ENCODE measurements at places on chromosomes 11 and 22. TPM values are rescaled to one million over a fixed set of nuclear protein-coding genes. Genes with fewer than 3 reads are reported as not detected.
A peak's percentile ranks its signal among the peaks of the same experiment; 100 is the strongest.

The SIK2 gene
- total RNA-seq: 15.0 TPM

The EXPH5 gene
- 7.9 TPM for total RNA-seq

The HSPB2 gene
- not detected for total RNA-seq

The MIOX gene
- 0.91 TPM for total RNA-seq

The OR52E8 gene
- total RNA-seq: not detected

The OR5D18 gene
- not detected for total RNA-seq

The OMP gene
- 0.67 TPM for total RNA-seq

The OR56A1 gene
- not detected for total RNA-seq

The RAG1 gene
- 3.2 TPM for total RNA-seq

GRCh38 chr11:120985718-120986569 lies 38.0 kb upstream of the TBCEL start:
- peaks cover 5% of the 10 kb centered on the region for H3K4me1 ChIP-seq
- no peak overlapping the region for H3K27ac ChIP-seq
- DNase-seq: peak; percentile 31
- H3K27me3 ChIP-seq: peaks cover 14% of the 10 kb centered on the region
- H3K36me3 ChIP-seq: no peaks in the 10 kb centered on the region

DNA sequence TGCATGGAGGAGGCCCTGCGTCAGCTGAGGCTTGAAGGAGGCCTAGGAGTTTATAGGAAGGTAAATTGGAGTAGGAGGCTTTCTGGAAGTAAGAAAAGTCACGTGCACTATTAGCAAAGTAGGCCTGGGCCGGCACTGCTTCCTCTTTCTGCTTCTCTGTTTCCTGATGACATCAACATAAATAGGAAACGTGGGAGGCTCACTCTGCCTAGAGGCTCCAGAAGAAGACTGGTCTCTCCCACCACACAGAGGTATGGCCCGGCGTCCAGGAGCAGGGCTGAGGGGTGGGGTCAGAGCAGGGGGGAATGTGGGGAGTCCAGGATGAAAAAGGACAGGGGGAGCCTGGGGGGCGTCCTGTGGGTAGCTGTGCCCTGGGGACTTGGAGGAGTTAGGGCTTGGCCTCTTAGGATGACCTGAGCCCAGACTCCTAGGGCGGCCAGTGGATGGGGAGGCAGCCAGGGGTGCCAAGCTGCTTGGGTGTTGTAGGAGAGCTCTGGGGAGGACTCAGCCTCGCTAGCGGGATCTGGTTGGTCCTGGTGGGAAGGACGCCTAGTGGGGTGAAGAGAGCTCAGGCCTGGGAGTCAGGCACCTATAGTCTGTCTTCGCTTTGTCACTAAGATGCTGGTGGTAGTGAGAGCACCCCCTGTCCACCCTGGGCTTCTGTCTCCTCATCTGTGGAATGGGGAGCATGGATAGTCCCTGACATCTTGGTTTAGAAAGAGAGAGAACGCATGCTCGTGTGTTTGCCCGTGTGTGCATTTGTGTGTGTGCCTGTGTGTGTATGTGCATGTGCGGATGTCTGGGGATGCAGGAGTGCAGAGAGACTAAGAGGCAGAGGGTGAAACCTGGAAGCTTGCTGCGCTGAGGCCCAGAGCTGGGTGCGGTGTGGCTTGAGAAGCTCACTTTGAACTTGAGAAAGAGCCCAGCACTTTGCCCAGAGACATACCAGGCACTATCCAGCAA lies at the start of gene CSF2RB:
Gene CSF2RB, plus strand, starts transcription at position 202 of the 963 bp plus-strand sequence. CDS start 8,580 bp downstream, outside the sequence.
- no peak within 1 kb of the TSS for H3K27ac ChIP-seq
- H3K27me3 ChIP-seq: peaks cover 23% of the 10 kb centered on the region
- no peak for DNase-seq

GRCh38 chr11:106014620-106015019 lies 7.4 kb downstream of the MSANTD4 start:
- DNase-seq: no peak
- H3K36me3 ChIP-seq: peaks cover 10% of the 10 kb centered on the region
- no peak overlapping the region for H3K27ac ChIP-seq
- H3K4me1 ChIP-seq: peaks cover 19% of the 10 kb centered on the region
- H3K27me3 ChIP-seq: no peaks in the 10 kb centered on the region

- H3K4me1 ChIP-seq: no peaks in the 10 kb centered on the region
- no peak overlapping the region for H3K27ac ChIP-seq
- DNase-seq: no peak
- H3K4me3 ChIP-seq: no peak overlapping the region
- H3K36me3 ChIP-seq: no peaks in the 10 kb centered on the region
Observed at GRCh38 chr11:63557570-63557969, 5.6 kb downstream of the PLAAT2 start.

- no peak for DNase-seq
- no peak overlapping the region for H3K27ac ChIP-seq
- H3K27me3 ChIP-seq: peaks cover 2% of the 10 kb centered on the region
Observed at GRCh38 chr11:66550887-66551286, 4.2 kb downstream of the ACTN3 start.

GRCh38 chr22:29359469-29359868 lies 28.9 kb downstream of the AP1B1 start:
- peaks cover 14% of the 10 kb centered on the region for H3K36me3 ChIP-seq
- H3K4me3 ChIP-seq: no peak overlapping the region
- peak; percentile 32 for DNase-seq
- no peak overlapping the region for H3K27ac ChIP-seq
- no peaks in the 10 kb centered on the region for H3K4me1 ChIP-seq
- H3K27me3 ChIP-seq: no peaks in the 10 kb centered on the region

GRCh38 chr11:69992943-69993694 lies 85.0 kb upstream of the ANO1 start:
- peaks cover 11% of the 10 kb centered on the region for H3K27me3 ChIP-seq
- no peaks in the 10 kb centered on the region for H3K36me3 ChIP-seq
- no peak for DNase-seq
- no peaks in the 10 kb centered on the region for H3K4me1 ChIP-seq

DNA sequence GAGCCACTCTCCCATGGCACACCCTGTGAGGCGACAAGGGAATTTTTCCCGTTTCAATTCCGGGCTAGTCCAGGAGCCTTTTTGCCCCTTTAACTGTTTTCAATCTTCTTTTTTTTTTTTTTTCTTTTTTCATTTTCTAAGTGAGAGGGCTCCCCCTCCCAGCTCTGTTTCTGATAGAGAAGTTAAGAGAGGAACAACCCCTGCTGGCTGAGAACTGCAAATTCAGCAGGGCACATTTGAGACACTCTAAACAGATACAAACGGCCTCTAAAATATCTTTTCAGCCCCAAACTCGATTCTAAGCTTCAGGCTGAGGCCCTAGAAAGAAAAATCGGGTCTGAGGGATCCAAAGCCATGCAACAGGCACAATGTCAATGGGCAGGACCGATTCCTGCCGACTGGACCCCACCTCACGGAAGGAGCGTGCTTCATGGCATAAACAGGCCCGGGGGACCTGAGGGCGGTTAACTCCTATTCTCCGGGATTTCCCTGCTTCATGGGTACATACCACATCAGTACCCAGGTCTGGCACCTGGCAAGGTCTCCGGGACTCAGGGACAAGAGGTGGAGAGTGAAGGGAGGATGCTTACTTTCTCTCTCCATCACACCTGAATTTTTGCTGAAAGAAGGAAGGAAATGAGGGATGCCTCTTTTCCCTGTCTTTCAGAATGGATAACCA lies 627.5 kb downstream of the BUD13 start:
- no peaks in the 10 kb centered on the region for H3K4me1 ChIP-seq
- H3K36me3 ChIP-seq: no peaks in the 10 kb centered on the region
- H3K27ac ChIP-seq: no peak overlapping the region
- H3K4me3 ChIP-seq: no peak overlapping the region

GRCh38 chr11:102157219-102157618 lies 47.0 kb downstream of the YAP1 start:
- H3K4me3 ChIP-seq: no peak overlapping the region
- H3K4me1 ChIP-seq: peaks cover 14% of the 10 kb centered on the region
- no peaks in the 10 kb centered on the region for H3K36me3 ChIP-seq

- peaks cover 21% of the 10 kb centered on the region for H3K36me3 ChIP-seq
- peaks cover 5% of the 10 kb centered on the region for H3K4me1 ChIP-seq
- H3K4me3 ChIP-seq: no peak overlapping the region
- no peak overlapping the region for H3K27ac ChIP-seq
- no peak for DNase-seq
- H3K27me3 ChIP-seq: no peaks in the 10 kb centered on the region
Observed at GRCh38 chr11:112037527-112037926, 12.3 kb downstream of the DLAT start.

- no peak overlapping the region for H3K27ac ChIP-seq
- no peak for DNase-seq
- H3K4me1 ChIP-seq: peaks cover 9% of the 10 kb centered on the region
- H3K36me3 ChIP-seq: peaks cover 10% of the 10 kb centered on the region
- no peaks in the 10 kb centered on the region for H3K27me3 ChIP-seq
- H3K4me3 ChIP-seq: no peak overlapping the region
Observed at GRCh38 chr22:43996170-43996980, 27.7 kb upstream of the PARVB start.

GRCh38 chr11:46352063-46352841 lies 5.0 kb downstream of the DGKZ start:
- H3K27ac ChIP-seq: no peak overlapping the region
- H3K36me3 ChIP-seq: no peaks in the 10 kb centered on the region
- no peak for DNase-seq
- no peaks in the 10 kb centered on the region for H3K27me3 ChIP-seq
- H3K4me3 ChIP-seq: no peak overlapping the region

GRCh38 chr11:12258451-12258850 lies 118.9 kb upstream of the PARVA start:
- peak; percentile 51 for DNase-seq
- H3K27me3 ChIP-seq: no peaks in the 10 kb centered on the region
- H3K4me1 ChIP-seq: peaks cover 18% of the 10 kb centered on the region
- H3K27ac ChIP-seq: peak overlapping the region; percentile 26

DNA sequence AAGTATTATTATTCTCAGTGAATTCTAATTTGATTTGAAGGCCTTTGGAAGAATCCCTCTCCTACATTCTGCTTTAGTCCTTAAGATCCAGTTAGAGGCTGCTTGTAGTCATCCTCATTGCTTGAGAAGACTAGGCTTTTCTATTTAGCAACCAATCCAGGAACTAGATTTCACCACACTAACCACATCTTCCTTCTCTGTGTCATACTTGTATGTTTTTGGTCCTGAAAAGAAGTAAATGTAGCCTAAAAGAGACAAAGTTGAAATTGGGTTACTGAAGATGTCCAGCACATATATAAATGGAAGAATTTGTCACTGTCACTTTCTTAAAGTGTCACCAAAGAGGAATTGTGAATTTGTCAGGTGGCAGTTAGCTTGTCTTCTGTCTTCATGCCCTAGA lies 46.6 kb upstream of the MMP7 start:
- no peaks in the 10 kb centered on the region for H3K27me3 ChIP-seq
- H3K27ac ChIP-seq: no peak overlapping the region
- H3K36me3 ChIP-seq: no peaks in the 10 kb centered on the region
- H3K4me1 ChIP-seq: peaks cover 3% of the 10 kb centered on the region
- no peak overlapping the region for H3K4me3 ChIP-seq

DNA sequence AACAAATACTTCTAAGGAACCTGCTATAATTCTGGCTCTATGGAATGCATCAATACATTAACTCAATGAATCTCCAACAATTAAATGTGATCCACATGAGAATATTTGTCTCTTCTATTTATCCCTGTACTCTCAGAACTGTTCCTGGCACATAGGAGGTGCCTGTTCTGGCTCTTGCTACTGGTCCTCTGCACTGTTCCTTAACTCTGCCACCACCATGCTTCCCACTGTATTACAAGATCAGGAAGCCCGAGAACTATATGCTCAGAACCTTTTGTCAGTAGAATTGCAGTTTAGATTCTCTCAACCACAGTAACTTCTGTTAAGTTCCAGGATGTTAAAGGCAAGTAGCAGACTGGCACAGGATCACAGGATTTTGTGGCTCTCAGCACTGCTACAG lies 376.3 kb upstream of the CCDC90B start:
- peaks cover 17% of the 10 kb centered on the region for H3K4me1 ChIP-seq
- H3K27ac ChIP-seq: no peak overlapping the region
- no peaks in the 10 kb centered on the region for H3K27me3 ChIP-seq
- no peak overlapping the region for H3K4me3 ChIP-seq

DNA sequence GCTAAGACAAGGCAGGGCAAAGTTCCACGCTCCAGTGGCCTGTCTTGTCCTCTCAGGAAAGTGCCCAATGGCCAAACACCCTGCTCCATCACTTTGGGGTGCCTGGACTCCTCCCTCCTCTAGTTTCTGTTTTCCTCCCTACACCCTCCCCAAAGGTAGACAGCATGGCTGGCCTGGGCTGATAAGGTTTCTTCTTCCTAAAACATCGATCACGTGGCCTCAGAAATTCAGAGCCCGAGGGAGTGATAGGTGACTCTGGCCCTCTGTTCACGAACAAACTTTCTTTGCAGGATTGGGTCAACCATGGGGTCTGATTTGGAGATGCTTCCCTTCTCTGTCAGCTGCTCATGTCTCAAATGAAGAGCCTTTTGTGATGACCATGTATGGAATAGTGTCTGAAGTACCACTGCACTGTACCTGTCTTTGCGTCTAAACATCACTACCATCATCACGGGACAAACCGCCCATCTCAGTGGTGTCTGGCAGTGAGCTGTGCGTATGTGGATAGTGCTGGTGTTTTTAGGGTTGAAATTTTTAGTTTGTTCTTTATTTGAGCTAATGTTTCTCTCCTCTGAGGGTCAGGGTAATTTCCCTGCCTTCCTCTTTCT lies 6.1 kb downstream of the MICAL2 start:
- H3K36me3 ChIP-seq: peaks cover 56% of the 10 kb centered on the region
- no peak overlapping the region for H3K4me3 ChIP-seq
- peak overlapping the region; percentile 1 for H3K27ac ChIP-seq
- no peaks in the 10 kb centered on the region for H3K27me3 ChIP-seq
- peaks cover 79% of the 10 kb centered on the region for H3K4me1 ChIP-seq
- DNase-seq: no peak

DNA sequence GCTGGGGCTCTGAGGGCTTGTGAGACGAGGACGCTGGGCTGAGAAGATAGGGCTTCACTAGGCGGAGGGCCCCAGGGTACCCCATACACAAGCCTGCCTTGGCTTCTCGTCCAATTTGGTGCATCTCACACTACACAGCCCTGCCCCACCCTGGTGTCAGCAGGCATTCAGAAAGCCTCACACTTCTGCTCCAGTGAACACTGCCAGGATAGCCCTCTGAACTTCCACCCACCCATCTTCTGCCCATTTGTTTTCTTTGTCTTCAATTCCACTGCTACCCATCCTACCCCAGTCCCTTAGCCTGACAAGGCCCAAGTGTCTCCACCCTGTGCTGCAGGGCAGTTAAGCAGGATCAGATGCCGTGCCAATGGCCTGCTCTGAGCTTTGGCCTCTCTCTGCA lies 1.9 kb upstream of the BUD13 start:
- peaks cover 36% of the 10 kb centered on the region for H3K36me3 ChIP-seq
- H3K27me3 ChIP-seq: no peaks in the 10 kb centered on the region
- H3K27ac ChIP-seq: no peak overlapping the region
- no peak for DNase-seq
- H3K4me3 ChIP-seq: no peak overlapping the region
- peaks cover 8% of the 10 kb centered on the region for H3K4me1 ChIP-seq

DNA sequence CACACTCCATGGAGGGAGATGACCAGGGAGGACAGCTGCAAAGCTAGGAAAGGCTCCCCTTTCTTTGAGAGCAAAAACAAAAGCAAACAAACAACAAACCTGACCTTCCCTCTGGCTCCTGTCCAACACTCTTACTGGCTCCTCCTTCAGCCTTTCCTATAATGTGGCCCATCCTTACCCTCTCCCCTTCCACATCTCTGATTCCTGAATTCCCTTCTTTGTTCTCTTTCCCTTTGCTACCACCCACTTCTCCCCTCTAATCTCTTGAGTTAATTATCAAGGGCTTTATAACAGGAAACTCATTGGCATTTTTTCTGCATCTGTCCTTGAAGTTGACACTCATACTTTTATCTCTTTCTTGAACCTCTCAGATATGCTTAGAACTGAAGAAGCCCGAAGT lies 56.3 kb downstream of the ZNF280B start:
- DNase-seq: no peak
- no peaks in the 10 kb centered on the region for H3K36me3 ChIP-seq
- H3K27me3 ChIP-seq: no peaks in the 10 kb centered on the region

All from astrocyte (in vitro differentiated cells and primary cell).